Retinal pigment epithelial cell (primary cell): ENCODE measurements at places on chromosomes 3 and 15.

GRCh38 chr3:115576325-115576875 is 46.9 kb upstream of the GAP43 start:
- DNase-seq = no peak

DNA sequence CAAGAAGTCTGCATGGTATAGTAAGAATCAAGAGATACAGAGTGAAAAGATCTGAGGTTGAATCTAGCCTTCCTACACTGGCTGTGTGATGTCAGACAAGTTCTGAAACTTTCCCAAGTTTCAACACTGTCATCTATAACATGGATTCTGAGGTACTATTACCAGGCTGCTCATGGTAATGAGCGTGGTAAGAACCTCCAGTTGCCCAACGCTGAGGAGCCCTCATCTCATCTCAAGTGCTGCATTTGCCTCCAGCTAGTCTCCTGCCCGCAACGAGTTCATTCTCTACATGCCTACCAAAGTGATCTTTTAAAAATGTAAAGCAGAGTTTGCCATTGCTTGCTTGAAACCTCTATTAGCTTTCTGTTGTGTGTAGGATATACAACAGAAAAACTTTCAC is 168.1 kb downstream of the NEK11 start:
- DNase-seq = no peak

- no peak for DNase-seq
Measured at GRCh38 chr15:89442671-89443307, 53.6 kb downstream of the RHCG start.

GRCh38 chr15:70132571-70132970 is 34.9 kb upstream of the TLE3 start:
- no peak for DNase-seq

- no peak for DNase-seq
Measured at GRCh38 chr3:72265256-72266015, 480.5 kb upstream of the PROK2 start.

- DNase-seq = no peak
Measured at GRCh38 chr15:38049891-38050290, 115.5 kb downstream of the TMCO5A start.

GRCh38 chr3:172087602-172088580 is 48.5 kb downstream of the FNDC3B start:
- no peak for DNase-seq

- DNase-seq = no peak
Measured at GRCh38 chr15:77529394-77530159, 103.1 kb downstream of the LINGO1 start.

- DNase-seq = no peak
Measured at GRCh38 chr3:42936157-42936981, 30.4 kb downstream of the ZNF662 start.

- no peak for DNase-seq
Measured at GRCh38 chr3:10716964-10717363, 99.1 kb upstream of the SLC6A11 start.

DNA sequence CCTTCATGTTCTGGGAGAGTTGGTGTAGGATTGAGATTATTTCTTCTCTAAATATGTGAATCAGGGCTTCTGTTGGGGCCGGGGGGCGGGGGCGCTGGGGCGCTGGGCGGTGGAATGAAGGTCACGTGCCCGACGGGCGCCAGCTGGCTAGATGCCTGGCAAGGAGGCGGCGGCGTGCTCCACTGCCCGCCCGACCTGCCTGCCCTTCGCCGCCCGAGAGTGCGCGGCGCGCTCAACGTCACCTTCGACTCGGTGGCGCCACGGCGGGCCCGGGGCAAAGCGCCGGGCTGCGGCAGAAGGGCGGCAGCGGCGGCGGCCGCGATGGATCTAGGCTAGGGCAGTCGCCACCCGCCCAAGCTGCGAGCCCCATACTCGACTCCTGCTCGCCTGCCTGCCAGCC is 47.0 kb upstream of the LHFPL4 start:
- DNase-seq = peak; percentile 7

DNA sequence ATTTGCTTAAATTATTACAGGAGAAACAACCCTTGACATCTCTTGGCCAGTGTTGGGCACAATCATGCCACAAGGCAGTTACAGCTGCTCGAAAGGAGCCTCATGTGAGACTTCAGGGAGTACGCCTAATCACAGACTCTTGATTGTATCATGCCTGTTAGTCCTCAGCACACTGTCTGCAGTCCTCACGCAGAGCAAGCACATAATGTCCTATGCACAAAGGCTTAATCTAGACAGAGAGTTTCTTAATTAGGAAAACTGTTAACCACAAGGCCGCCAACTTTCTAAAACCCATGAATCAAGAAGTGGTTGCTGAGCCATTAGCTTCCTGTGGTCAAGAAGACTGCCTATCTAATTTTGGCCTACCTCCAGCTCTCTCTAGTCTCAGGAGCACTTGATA is 172.0 kb downstream of the UNC13C start:
- no peak for DNase-seq

GRCh38 chr3:61464518-61465140 is 96.7 kb upstream of the PTPRG start:
- no peak for DNase-seq

DNA sequence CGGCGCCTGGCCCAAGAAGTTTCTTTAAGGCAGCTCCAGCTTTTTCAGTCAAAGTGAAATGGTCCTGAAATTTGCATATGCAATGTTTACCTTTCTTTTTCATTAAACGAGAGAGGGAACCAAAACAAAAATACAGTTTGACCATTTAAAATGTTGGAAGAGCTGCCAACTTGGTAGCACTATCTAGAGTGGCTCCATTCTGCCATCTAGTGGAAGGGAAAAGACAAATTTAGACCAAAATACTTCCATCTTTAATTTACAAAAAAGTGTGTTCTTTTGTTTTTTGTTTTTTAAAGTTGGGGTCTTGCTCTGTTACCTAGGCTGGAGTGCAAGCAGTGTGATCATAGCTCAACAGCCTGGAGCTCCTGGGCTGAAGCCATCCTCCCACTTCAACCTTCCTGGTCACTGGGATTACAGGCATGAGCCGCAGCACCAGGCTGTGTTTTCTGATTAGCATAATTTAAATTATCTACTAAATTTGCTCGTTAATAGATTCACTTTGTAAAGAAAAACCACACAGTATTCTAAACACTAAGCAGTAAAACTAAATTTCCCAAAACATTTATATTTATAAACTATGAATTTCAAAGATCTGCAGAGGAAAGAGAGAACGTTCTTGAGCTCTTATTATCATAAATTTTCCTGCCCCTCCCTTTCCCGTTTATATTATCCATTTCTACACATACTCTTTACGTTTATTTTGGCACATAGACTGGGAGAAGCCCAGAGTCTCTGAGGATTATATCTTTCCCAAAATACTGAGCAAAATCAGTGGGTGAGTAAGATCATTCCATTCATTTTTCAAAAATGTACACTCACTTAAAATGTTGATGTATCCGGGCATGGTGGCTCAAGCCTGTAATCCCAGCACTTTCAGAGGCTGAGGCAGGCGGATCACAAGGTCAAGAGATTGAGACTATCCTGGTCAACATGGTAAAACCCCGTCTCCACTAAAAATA is 15.4 kb upstream of the RFC4 start:
- DNase-seq = no peak

GRCh38 chr3:163048881-163049280 is 1552.3 kb downstream of the OTOL1 start:
- no peak for DNase-seq

- DNase-seq = no peak
Measured at GRCh38 chr15:98874773-98875172, 132.8 kb downstream of the PGPEP1L start.

- DNase-seq = no peak
Measured at GRCh38 chr3:39185959-39186691, 6.3 kb downstream of the XIRP1 start.

GRCh38 chr3:113173102-113173501 is 38.3 kb upstream of the BOC start:
- DNase-seq = no peak

DNA sequence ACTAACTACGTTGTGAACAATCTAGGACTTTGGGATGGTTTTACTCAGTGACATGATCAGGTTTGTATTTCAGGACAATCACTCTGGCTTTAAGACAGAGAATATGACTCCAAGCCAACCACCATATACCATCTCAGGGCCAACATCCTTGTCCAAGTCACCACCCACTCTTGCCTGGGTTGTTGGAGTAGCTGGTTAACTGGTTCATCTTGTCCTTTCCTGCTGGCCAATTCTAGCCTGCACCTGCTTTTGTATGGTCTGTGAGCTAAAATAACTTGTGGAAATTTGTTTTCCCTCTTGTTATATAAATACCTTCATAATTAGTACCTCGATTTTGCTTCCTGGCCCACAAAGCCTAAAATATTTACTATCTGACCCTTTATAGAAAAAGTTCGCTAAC is 306.8 kb upstream of the STT3B start:
- no peak for DNase-seq

GRCh38 chr3:59320080-59320479 is 270.3 kb upstream of the CFAP20DC start:
- DNase-seq = no peak

DNA sequence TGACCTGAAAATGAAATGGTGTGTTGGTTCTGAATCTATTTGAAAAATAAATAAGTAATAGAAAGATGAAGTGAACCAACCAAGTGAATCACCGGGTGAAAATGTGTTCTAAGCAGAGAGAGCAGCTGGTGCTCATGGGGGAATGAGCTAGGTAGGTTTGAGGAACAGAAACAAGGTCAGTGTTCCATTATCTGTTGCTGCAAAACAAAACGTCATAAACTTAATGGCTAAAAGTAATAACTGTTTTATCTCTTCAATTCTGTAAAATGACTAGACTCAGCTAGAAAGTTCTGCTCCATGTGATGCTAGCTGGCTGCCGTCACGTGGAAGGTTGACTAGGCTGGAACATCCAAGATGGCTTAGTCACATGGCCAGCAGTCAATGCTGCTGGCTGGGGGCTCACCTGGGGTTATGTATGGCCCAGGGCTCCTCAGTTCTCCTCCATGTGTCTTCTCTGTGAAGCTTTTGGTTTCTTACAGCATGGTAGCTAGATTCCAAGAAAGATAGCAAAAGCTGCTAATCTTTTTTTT is 13.3 kb upstream of the SH3BP5 start:
- DNase-seq = no peak

GRCh38 chr3:151082880-151083838 is 2.3 kb upstream of the MED12L start:
- DNase-seq = no peak

DNA sequence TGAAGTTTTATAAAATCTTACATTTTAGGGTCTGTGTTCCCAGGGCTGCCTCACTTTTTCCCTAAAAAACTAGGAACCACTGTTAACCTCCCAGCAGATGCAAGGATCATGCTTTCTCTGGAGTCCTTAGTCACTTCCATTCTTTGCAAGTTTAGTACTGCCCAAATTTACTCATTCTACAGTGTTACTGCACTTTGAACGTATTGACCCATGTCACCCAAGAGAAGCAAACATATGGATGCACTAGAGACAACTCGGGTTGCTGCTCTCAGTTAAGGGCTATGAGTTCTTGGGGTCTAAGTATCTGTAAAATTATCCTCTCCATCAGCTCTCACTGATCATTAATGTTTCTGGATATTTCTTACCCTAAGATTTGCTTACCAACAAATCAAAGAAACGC is 59.0 kb downstream of the LEO1 start:
- no peak for DNase-seq

DNA sequence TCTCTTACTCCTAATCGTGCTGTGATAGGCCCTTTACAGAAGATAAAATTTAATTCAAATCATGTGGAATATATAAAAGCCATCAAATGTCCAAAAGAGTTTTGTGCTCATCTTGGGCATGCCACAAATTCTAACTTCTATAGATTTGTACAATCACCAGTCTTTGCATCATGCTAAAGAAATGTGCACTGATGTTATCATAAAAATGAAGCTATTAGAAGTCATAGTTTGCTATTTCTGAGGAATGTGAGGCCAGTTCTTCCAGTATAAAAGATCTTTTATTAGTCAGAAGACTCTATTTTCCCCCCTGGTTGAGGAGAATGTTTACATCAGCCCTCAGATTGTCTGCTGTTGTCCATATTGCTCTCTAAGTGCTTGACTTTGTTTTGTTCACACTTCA is 2.1 kb upstream of the ANXA2 start:
- no peak for DNase-seq

- DNase-seq = no peak
Measured at GRCh38 chr15:46855388-46855787, 861.9 kb upstream of the SEMA6D start.

GRCh38 chr3:151501171-151501922 is 40.5 kb upstream of the IGSF10 start:
- DNase-seq = no peak

DNA sequence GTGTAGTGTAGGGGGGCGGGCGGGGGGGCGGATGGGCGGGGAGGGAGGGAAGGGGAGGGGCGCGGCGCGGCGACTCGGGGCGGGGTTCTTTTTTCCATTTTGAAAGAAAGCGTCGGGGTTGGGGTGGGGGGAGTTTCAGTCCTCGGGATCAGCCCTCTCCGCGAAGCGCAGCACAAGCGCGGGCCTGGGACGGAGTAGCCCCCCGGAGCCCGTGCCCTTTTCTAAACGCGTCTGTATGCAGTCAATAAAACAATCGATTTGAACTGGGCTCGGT is 6.1 kb downstream of the ISLR2 start:
- DNase-seq = no peak

DNA sequence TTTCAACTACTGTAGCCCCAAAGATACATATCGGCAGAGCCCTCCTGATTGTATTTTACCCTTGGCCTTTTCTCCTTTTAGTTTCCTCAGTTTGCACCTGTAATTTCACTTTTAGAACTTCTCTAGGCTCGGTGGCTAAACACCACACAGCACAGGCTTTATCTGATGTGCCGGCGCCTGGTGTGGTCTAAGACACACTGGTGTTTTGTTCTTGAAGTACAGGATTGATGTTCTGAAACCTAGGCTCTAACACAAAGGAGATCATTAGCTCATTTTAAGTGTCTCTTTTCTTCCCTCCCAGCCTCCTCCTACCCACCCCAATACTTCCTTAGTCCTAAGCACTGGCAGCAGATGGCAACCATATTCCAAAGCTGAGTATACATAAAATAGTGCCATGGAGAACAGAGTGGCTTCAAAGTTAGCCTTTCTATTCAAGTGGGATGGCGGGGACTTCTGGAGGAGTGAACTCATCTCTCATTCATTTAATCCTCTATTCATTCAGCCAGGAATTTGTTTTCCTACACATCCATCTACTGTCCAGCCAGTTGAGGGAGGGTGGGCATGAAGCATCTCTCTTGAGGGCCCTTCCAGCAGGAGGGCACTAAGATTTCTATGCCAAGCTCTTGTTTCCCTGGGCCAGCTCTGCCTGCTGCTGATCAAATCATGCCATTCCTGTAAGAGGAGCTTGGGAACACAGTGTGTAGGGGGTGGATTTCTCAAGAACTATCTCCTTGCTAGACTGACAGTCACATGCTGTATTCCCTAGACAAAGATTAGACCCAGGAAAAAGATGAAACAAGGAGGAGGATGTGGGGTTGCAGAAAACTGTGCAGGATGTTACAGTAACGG is 71.2 kb downstream of the TIGIT start:
- DNase-seq = no peak

DNA sequence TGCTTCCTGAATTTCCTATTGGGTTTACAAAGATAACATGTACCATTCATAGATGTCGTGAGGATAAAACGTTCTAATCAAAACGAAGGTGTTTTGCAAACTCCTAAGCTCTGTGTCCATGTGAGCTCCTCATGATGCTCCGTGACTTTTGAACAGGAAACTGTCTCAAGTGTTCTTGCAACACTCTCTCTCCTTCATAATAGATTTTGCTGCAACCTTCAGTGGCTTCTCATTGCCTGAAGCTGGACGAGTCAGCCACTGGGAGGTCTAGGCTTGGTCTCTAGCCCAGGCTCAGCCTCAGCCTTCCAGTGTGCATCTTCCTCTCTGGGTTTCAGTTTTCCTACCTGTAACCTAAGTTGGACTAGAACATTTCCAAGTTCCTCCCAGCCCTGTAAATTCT is 18.7 kb upstream of the BCL2A1 start:
- no peak for DNase-seq

- DNase-seq = no peak
Measured at GRCh38 chr15:91431041-91431715, 331.1 kb downstream of the SV2B start.
